CD8-positive, alpha-beta memory T cell (primary cell): ENCODE measurements at places on chromosomes 13 and 19. TPM values are rescaled to one million over a fixed set of nuclear protein-coding genes. Genes with fewer than 3 reads are reported as not detected.

DNA sequence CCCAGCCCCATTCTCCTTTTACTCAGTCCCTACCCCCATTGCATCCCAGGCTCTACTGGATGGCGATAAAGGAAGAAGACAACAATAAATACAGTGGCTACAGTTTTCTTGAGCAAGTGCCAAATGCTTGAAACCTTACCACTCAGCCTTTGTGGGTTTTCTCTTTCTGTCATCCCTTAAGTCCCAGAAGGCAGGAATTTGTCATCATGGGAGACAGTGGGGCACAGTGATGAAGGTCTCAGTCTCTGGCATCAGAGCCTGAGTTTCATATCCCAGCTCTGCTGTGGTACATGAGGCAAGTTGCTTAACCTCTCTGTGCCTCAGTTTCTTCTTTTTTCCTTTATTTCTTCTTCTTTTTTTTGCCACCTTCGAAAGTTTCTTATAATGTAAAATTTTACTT, 5.1 kb upstream of the COMP start:
- no peak for DNase-seq

- DNase-seq, result no peak
Observed at GRCh38 chr19:14517446-14517839, 754 bp downstream of the DNAJB1 start.

DNA sequence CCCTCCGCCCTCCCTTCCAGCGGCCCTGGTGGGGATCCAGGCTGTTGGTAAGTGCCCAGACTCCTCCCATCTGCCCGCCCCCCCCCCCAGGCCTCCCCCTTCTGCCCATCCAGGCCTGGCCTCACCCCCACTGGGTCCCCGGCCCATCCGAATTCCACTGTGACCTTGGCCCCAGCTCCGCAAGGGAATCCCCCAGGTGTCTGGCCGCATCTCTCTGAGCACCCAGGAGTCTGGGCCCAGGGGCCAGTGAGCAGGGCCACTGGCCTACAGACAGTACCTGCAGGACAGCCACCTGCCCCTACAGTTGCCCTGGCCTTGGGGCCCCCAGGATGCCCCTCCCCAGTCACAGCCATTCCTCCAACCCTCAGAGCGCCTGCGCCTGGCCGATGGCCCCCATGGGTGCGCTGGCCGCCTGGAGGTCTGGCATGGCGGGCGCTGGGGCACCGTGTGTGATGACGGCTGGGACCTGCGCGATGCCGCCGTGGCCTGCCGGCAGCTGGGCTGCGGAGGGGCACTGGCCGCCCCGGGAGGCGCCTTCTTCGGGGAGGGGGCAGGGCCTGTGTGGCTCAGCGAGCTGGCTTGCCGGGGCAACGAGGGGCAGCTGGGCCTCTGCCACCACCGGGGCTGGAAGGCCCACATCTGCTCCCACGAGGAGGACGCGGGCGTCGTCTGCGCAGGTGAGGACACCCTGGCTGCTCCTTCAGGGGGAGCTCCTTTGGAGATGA, 912 bp downstream of the SSC5D start:
- no peak for DNase-seq

DNA sequence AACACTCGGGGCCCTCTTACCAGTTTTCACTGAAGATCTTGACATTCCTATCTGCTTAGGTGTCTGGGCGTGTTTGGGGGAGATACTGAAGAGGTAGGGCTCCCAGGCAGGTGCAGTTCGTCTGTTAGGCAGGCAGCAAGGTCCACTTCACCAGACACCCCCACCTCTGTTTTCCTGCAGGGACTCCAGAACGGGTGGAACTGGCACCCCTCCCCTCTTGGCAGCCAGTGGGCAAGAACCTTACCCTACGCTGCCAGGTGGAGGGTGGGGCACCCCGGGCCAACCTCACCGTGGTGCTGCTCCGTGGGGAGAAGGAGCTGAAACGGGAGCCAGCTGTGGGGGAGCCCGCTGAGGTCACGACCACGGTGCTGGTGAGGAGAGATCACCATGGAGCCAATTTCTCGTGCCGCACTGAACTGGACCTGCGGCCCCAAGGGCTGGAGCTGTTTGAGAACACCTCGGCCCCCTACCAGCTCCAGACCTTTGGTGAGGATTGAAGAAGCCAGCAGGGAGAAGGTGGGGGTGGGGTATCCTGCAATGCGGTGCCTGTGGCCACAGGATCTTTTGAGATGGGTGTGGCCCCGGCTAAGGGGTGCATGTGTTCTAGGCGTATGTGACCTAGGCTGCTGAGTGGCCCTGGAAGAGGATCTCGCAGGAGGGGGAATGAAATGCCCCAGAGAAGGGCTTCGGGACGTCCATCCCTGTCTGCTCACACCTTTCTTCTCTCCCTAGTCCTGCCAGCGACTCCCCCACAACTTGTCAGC, 3.3 kb upstream of the ICAM4 start:
- no peak for DNase-seq

GRCh38 chr13:111993691-111994090, 73.3 kb upstream of the SOX1 start:
- DNase-seq, result no peak

DNA sequence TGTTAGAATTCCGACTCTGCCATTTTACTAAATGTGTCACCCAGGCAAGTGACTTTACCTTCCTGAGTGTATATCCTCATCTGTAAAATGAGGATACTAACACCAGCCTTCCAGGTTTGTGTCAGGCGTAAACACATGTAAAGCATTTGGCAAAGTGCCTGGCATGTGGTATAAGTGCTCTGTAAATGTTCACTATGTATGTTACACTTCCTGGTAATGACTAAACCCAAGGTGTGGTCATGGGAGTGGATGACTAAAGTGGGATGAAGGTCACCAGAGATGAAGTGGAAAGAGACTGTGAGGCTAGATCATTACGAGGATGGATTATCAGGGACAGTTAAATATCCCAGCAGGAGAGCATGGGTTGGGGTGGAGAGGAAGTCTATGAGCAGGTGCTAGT, 25.6 kb downstream of the DEDD2 start:
- no peak for DNase-seq

DNA sequence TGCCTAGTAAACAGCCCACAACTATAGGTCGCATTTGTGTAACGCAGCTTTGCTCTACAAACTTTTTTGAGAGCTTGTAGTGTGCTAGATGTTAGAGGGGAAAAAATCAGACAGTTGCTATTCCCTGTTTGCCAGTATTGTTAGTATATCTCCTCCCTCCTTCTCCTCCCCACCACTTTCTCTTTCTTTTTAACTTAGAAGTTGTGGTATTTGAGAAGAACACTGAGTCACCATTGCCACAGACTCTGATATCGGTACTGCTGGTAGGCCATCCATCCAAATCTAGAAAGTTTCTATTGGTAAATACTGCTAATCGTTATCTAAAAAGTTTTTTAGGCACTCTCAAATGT, 666 bp downstream of the POMP start:
- DNase-seq, result no peak

DNA sequence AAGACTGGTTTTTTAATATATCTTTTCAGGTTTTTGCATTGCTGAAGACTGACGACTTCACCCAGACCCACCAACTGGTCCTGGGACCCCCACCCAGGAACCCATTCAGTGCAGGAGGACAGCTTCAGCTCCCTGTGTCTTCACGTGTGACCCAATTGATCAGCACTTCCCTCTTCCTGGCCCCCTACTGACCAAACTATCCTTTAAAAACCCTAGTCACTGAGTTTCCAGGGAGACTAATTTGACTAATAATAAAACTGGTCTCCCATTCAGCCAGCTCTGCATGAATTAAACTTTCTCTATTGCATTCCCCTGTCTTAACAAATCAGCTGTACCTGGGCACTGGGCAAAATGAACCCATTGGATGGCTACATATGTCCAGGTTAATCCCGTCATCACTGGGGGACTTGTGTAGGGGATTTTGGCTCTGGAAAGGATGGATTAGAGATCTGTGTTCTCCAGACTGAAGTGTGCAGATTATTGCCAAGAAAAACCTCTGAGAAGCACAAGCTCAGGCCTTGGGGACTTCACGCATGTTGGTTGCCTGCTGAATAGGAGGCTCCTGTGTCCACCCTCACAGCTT, 16.3 kb upstream of the PARP4 start:
- DNase-seq, result no peak

DNA sequence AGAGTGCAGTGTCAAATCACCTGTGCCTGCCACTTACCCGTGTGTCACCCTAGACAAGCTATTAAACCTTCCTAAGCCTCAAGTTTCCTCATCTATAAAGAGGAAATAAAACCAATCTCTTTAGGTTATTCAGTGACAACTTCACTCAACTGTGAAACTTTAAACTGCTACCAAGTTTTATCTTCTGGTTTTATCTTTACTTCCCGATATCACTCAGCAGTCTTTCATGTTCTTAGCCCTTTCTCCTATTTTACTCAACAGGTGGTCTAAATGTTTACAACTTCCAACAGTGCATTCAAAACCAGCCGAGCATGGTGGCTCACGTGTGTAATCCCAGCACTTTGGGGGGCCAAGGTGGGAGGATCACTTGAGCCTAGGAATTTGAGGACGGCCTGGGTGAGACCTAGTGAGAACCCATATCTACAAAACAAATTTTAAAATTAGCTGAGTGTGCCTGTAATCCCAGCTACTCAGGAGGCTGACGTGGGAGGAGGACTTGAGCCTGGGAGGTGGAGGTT, 59.6 kb downstream of the GPALPP1 start:
- DNase-seq, result no peak

DNA sequence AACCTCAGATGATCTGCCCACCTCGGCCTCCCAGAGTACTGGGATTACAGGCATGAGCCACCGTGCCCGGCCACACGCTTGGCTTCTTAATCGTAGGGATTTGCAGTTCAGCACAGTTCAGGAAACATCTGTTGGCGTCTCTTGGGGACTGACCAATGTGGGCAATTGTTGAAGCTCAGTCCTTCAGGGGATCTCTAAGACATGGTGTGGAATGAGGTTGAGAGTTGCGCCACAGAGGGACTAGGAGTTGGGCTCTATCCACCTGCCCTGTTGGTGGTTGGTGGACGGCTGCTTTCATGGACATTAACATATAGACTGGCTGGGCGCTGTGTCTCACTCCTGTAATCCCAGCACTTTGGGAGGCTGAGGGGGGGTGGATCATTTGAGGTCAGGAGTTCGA, 37.3 kb upstream of the SIN3B start:
- no peak for DNase-seq

GRCh38 chr19:33442706-33443105, 69.2 kb downstream of the CEBPG start:
- no peak for DNase-seq

ZNF813 gene
- 6.6 TPM for total RNA-seq

AZU1 gene
- not detected for total RNA-seq

LILRA6 gene
- total RNA-seq, result 0.42 TPM

KLK14 gene
- total RNA-seq, result 0.26 TPM

C19orf73 gene
- total RNA-seq, result 2.5 TPM

TMPRSS9 gene
- not detected for total RNA-seq

TSHZ3 gene
- total RNA-seq, result 0.38 TPM

IZUMO2 gene
- total RNA-seq, result not detected

NAPSA gene
- total RNA-seq, result 22.5 TPM
